ENCODE measurements at places on chromosomes 11 and 22. TPM values are rescaled to one million over a fixed set of nuclear protein-coding genes. Genes with fewer than 3 reads are reported as not detected.

GRCh38 chr11:17129003-17129402 is 51.5 kb upstream of the RPS13 start:
- no peaks in the 10 kb centered on the region for H3K4me1 ChIP-seq
- no peak for DNase-seq
- H3K4me3 ChIP-seq, result no peak overlapping the region
- H3K27me3 ChIP-seq, result no peaks in the 10 kb centered on the region
- peaks cover 5% of the 10 kb centered on the region for H3K36me3 ChIP-seq

DNA sequence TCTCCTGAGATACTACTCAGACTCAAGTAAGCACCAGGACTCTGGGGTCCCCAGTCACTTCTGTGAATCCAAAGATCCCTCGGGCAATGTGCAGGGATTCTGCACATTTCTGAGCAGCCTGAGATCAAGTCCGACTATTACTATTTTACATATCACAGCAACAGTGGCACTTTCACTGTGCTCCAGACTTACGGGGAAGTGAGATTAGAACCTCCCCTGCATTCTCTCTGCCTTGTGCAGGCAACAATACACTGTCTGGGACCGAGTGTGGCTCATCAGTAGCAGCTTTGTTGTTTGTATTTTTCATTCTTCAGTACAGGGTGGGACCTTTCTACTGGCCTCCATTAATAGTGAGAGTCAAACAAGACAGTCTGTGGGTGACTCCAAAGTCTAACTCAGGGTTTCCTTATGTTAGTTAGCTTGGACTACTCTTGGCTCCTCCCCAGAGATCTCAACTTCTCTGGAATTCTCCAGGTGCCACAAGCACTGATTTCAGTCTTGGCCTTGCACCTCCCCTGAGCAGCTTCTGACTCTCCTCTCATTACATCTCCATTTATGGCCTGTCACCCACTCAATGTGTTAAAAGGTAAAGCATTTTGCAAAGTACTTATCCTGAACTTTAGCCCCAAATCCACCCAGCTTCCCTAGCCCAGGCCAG is 76.2 kb upstream of the TOP3B start:
- H3K27me3 ChIP-seq, result no peaks in the 10 kb centered on the region
- H3K4me3 ChIP-seq, result no peak overlapping the region
- H3K27ac ChIP-seq, result no peak overlapping the region
- H3K36me3 ChIP-seq, result no peaks in the 10 kb centered on the region
- DNase-seq, result no peak

DNA sequence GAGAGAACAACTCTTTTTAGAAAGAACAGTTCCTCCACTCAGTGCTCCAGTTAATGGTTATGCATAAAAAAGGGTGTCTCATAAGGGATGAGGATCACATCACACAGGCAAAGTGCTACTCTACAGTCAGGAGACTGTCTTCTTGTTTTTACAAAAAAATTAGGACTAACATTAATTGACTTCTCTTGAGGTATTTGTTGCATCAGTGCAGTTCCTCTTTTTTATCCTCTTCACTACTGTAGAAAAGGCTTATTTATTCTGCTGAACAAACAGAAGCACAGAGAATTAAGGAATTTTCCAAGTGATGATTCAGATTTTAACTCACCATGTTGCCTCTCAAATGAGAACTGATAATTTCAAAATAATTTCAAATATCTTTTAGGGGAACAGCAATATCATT is 1.9 kb downstream of the MMP8 start:
- no peak overlapping the region for H3K4me3 ChIP-seq
- no peaks in the 10 kb centered on the region for H3K4me1 ChIP-seq

The SPTBN2 gene
- 5.5 TPM for total RNA-seq

- no peaks in the 10 kb centered on the region for H3K36me3 ChIP-seq
- no peak overlapping the region for H3K27ac ChIP-seq
- no peak overlapping the region for H3K4me3 ChIP-seq
- H3K4me1 ChIP-seq, result no peaks in the 10 kb centered on the region
- no peak for DNase-seq
Observed at GRCh38 chr11:115930291-115930690, 426.1 kb upstream of the CADM1 start.

DNA sequence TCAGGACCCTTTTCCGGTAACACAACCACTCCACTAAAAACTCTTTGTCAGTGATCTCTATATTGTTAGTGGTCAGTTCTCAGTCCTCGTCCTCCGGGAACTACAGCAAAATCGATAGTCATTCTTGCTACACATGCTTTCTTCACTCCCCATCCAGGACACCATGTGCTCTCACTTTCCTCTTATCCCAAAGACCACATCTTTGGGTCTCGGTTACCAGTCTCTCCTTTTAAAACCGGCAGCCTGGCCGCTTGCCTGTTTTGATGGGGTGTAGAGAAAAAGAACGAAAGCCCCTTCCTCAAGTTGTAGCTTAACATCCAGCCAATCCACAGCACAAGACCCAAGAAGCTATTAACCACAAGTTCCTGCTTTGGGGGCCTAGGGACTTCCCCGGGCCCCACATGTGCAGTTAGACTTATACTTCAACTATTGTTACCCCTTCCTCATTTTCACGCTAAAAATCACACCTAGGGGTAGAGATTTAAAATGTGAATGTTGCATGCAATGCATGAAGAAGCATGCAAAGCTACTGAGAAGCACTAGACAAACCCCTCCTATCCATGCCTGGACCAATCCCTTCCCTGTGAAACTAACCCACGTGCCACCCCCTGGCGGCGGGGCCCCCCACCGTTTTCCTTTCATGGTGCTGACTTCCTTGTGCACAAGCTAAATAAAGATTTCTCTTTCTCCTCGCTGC is 1.5 kb upstream of the TOLLIP start:
- peak overlapping the region; percentile 12 for H3K27ac ChIP-seq
- H3K27me3 ChIP-seq, result no peaks in the 10 kb centered on the region
- no peaks in the 10 kb centered on the region for H3K36me3 ChIP-seq
- no peak overlapping the region for H3K4me3 ChIP-seq
- peaks cover 23% of the 10 kb centered on the region for H3K4me1 ChIP-seq

The KIF18A gene
- total RNA-seq, result 14.0 TPM

The TUBA8 gene
- total RNA-seq, result 0.57 TPM

DNA sequence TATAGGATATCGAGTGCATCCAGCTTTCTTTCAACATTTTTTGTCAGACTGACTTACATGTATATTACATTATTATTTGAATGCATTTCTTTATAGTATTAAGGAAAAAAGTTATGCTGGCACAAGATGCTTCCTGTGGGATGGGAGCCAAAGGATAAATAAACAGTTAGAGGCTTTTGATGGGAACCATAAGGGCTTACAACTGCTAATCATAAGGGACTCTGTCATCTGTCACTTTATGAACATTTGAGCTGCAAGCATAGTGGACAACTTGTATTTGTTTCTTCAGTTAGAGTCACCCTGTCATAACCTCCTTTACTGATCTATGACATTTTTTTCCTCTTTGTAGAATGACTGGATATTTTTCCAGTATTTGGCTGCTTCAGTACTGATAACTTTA is 132.4 kb upstream of the CHORDC1 start:
- no peaks in the 10 kb centered on the region for H3K36me3 ChIP-seq
- no peaks in the 10 kb centered on the region for H3K27me3 ChIP-seq
- DNase-seq, result no peak
- no peak overlapping the region for H3K4me3 ChIP-seq

The ZNF215 gene
- total RNA-seq, result 5.9 TPM

- H3K4me3 ChIP-seq, result no peak overlapping the region
Observed at GRCh38 chr11:76629853-76630599, 40.5 kb downstream of the LRRC32 start.

The VPREB3 gene
- total RNA-seq, result 1.3 TPM

The CRYBB2 gene
- total RNA-seq, result not detected

Data from thymus (tissue), 14 donors.